ENCODE measurements at places on chromosomes 4 and X.

GRCh38 chrX:66043584-66043983 lies 3.7 kb upstream of the VSIG4 start:
- DNase-seq, result no peak

DNA sequence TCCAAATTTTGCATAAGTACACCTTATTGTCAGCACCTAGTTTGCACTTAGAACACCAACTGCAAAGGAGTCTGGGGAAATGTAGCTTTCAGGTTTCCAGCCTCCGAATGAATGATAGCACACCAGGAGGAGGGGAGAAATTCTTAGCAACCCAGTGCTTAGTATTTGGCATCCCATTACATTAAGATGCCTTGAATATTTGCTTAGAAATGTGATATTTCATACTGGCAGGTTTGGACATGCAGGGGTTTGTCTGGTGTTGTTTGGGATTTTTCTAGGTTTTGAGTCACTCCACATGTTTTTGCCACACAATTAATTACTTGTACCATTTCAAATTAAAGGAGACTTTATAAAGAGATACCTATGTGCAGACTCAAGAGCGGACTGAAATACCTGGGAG lies 60.3 kb upstream of the CAMK2D start:
- no peak for DNase-seq

GRCh38 chrX:14013054-14013453 lies 16.6 kb downstream of the GEMIN8 start:
- DNase-seq, result no peak

GRCh38 chr4:86286726-86287125 lies 73.1 kb downstream of the MAPK10 start:
- DNase-seq, result no peak

- no peak for DNase-seq
These were observed 515.1 kb upstream of the DIPK2B start for GRCh38 chrX:45715748-45716147.

DNA sequence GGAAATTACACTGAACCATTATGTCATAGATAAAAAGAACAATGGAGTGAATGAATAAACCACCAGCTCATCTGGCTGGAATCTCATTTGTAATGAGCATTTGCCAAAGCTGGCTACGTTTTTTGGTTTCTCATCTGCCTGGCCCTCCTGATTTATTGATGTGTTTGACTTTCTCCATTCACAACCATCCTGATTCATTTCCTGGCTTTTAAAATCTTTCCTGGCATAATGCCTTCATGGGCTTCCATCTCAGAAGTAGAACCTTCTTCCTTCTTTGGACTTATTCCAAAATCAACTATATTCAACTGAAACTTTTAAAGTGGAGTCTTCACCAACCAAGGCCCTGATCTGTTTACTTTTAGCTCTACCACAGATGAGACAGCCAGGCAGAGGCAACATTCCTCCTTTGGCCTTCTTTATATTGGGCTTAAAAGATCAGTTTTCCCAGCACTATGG lies 36.0 kb upstream of the ARSJ start:
- no peak for DNase-seq

- DNase-seq, result no peak
These were observed 1490.1 kb upstream of the IGFBP7 start for GRCh38 chr4:58600290-58600689.

DNA sequence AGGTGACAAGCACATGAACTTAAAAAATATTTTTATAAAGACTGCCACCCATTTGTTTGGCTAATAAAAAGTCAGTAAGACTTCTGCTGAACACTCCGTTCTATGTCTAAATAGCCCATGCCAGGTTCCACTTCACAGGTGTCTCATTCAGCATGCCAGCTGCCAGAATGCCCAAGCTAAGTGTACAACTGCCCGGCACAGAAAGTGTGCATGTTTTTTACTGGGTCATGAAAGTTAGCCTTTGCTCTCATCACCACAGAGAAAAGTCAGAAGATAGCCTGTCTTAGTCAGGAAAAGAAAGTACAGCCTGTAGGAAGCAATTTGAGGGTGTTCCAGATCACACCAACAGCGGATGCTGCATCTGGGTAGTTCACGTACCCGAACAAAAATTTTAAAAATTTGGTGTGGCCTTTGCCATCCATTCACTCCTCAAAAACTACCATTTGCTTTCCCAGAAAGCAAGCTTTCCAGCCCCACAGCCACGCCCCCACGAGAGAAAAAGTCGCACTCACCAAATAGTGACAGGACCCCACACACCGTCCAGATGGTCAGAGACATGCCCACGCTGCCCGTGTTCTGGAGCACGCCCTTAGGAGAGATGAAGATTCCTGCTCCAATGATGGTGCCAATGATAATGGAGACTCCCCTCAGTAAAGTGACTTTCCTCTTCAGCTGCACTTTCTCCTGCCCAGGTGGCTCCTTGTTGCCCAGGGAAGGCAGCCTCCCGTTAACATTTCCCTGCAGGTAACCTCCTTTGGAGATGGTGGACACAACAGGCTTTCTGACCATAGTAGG lies 671 bp downstream of the SLC7A11 start:
- DNase-seq, result no peak

- DNase-seq, result no peak
These were observed 59.0 kb downstream of the REELD1 start for GRCh38 chr4:146273204-146273901.

DNA sequence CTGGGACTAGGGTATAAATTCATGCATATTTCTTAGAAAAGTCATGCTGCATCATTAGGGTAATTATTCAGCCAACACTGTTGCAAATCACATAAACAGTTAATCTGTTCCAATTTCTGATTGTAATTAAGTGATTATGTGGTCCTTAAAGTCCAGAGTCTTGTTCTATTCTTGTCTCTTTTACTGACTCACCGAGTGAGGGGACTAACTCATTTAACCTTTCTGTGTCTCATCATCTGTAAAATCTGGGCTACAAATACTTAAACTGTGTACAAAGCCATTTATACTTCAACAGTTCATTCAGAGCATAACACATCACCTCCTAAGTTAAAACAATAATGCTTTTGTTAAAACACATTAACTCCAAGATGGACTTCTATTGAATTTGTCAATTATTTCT lies 65.4 kb upstream of the KLHL13 start:
- no peak for DNase-seq

DNA sequence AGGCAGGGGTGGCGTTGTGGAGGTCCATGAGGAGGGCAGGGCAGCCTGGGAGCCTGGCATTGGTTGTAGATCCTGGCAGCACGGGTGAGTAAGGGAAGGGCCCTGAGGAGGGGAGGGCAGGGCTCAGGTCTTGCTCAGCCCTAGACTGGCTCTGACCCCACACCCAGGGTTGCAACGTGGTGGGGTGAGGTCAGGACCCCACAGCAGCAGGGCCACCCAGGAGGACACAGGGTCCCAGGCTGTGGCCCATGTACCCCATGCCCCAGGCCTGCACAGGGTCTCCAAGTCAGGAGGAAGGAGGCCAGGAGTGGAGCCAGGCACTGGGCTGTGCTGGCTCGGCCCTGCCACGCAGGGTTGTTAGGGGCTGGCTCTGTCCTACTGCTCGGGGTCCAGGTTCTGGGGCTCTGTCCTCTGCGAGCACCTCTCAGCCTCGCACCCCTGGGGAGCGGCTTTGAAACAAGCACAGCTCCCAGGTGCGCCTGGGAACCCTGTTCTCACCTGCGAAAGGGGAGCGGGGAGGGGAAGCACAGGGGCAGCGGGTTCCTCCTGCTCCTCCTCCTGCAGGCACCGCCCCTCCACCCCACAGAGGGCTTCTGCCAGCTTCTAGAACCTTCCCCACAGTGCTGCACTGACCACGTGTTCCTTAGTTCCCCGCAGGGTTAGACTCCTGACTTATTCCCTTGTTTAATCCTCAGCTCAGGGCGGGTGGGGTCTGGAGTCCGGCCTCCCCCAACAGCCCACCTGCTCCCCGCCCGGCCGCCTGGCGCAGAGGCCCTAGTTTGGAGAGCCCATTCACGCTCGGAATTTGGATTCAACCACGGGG lies 20.4 kb downstream of the MSANTD1 start:
- DNase-seq, result no peak

GRCh38 chrX:148417934-148418333 lies 82.5 kb upstream of the AFF2 start:
- DNase-seq, result no peak

DNA sequence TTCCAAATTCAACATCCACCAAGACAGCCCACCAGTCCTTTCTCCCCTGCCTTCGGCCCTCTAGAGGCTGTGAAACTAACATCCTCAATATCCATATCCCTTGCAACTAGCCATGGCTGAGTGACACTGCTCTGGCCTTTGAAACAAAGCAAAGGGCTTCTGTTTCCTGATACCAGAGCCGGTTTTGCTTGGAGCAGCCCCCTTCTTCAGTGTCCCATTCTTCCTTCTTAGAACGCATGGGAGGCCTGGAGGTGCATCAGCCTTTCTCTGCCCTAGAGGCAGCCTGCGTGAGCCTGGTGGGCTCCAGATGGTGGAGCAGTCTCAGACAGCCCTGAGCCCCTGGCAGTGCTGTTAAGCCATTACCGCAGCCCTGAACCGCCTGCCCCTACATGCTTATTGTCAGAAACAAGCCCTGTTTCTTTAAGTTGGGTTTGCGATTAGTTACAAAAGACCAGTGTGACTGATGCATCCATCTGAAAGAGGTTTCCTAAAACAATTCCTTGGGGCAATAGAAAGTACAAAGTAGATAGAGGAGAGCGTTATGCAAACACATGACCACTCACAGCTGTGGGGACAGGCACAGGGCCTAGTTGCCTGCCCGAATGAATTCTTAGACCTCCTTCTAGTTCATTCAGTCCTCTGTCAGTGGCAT lies 74.1 kb downstream of the EVC start:
- no peak for DNase-seq

DNA sequence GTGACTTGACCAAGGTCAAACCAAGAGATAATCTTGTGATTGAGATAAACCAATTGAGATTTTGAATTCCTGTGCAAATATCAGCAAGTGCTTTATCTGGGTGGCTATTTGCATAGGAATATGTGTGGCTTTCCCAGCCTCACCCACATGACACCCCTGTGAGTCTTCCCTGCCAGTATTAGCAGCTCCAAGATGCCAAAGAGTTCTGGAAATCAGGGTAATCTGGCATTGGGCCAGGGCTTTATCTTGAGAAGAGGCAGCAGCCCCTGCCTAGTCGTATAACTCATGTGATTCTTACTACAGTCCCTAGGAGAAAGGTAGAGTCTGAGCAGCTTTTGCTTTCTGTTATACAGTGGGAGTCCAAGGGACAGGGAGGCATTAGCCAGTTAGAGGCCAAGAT lies 87.7 kb downstream of the RLIM start:
- DNase-seq, result no peak

GRCh38 chr4:150647008-150647407 lies 65.1 kb downstream of the MAB21L2 start:
- no peak for DNase-seq

DNA sequence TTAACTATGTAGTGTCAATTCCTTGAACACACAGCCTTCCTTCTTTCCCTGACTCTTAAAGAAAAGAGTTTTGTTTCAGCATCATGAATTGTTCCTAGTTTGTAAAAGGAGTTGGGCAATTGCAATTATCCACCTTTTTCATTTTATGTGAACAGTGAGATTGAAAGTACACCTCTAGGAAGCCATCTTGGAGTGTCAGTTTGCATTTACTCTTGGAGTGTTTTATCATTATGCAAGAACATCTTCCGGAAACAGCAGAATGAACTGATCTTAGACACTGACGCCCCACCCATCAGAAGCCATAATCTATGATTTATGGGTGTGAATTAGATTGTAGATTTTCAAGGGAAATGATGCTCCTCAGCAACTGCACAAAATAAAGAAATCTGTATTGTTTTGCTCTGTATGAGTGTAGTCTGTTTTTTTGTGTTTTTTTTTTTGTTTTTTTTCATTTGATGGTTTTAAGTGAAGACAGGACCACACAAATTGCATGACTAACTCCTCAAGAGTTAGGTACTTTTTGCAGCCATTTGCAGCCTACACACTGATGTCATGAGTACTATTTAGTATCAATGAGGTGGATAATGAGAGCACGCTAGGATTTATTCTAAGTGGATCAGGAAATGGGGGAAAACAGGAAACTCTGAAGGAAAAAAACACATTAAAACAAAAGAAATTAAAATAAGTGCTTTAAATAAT lies 19.5 kb upstream of the FGF2 start:
- no peak for DNase-seq

GRCh38 chr4:150140774-150141400 lies 62.6 kb downstream of the DCLK2 start:
- no peak for DNase-seq

- DNase-seq, result no peak
These were observed 13.1 kb upstream of the FAM13A start for GRCh38 chr4:89070041-89070440.

- DNase-seq, result no peak
These were observed 53.5 kb downstream of the REELD1 start for GRCh38 chr4:146267826-146268225.

DNA sequence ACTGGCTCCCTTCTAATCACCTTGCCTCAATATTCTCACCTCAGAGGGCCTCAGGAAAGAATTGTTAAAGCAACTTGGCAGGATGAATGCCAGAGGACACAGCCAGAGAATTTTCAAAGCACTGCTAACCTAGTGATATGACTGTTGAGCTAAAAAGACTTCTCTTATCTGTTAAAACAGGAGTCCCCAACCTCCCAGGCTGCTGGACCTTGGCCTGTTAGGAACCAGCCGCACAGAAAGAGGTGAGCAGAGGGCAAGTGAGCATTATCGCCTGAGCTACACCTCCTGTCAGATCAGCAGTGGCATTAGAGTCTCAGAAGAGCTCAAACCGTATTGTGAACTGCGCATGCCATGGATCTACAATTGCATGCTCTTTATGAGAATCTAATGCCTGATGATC lies 1.7 kb upstream of the KCNE5 start:
- DNase-seq, result no peak

DNA sequence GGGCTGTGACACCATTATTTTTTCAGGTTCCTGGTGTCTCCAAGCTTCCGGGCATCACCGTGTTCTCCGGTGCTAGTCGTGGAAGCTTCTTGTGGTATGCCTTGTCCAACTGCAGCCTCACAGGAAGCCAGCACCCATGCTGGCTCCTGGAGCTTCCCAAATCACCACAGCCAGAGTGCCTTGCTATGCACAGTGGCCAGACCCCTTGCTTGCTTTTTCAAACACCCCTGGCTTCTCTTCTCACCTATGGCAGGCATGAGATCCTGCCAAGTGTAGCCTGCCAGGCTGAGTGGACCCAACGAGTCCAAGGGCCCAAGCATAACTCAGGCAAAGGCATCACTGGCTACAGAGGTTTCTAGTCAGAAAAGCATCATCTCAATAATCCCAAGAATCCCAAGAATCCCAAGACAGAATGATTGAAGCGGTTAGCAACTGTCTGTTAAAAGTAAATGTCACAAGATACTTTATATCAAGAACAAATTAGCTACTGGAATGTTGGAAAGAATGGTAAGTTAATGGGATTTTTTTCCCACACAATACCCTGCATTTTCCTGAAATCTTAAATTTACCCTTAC lies 1522.9 kb downstream of the PCDH18 start:
- no peak for DNase-seq

GRCh38 chr4:7867701-7868435 lies 71.8 kb downstream of the AFAP1 start:
- no peak for DNase-seq

All from stimulated activated CD8-positive, alpha-beta memory T cell treated with anti-CD3 and anti-CD28 coated beads, Interleukin-12 subunit alpha, Interleukin-12 subunit beta, amount 100 ng/mL, for 4 hours (primary cell).